ENCODE measurements at places on chromosomes 2 and 18. TPM values are rescaled to one million over a fixed set of nuclear protein-coding genes. Genes with fewer than 3 reads are reported as not detected.

NPHP1 gene
- 3.3 TPM for total RNA-seq

SERPINB7 gene
- 18.0 TPM for total RNA-seq

TEX51 gene
- total RNA-seq: not detected

POMC gene
- total RNA-seq: not detected

GKN1 gene
- total RNA-seq: not detected

FOXD4L1 gene
- total RNA-seq: not detected

EPHA4 gene
- total RNA-seq: 30.1 TPM

CDH7 gene
- 0.43 TPM for total RNA-seq

CROCC2 gene
- not detected for total RNA-seq

GRB14 gene
- 8.6 TPM for total RNA-seq

RNF149 gene
- total RNA-seq: 36.4 TPM

KCNG2 gene
- 0.16 TPM for total RNA-seq

All from astrocyte (in vitro differentiated cells and primary cell).